AG04449 (cell line): ENCODE measurements at places on chromosomes 4 and X.
A peak's percentile ranks its signal among the peaks of the same experiment; 100 is the strongest.

GRCh38 chr4:86359944-86360478, at the start of gene MAPK10:
Gene MAPK10 (minus strand): TSS chr4:86360053.
- peak; percentile 4 for DNase-seq

GRCh38 chrX:38192007-38192810, 28.5 kb downstream of the SRPX start:
- no peak for DNase-seq

GRCh38 chr4:148813289-148813688, 371.1 kb upstream of the NR3C2 start:
- DNase-seq, result no peak

DNA sequence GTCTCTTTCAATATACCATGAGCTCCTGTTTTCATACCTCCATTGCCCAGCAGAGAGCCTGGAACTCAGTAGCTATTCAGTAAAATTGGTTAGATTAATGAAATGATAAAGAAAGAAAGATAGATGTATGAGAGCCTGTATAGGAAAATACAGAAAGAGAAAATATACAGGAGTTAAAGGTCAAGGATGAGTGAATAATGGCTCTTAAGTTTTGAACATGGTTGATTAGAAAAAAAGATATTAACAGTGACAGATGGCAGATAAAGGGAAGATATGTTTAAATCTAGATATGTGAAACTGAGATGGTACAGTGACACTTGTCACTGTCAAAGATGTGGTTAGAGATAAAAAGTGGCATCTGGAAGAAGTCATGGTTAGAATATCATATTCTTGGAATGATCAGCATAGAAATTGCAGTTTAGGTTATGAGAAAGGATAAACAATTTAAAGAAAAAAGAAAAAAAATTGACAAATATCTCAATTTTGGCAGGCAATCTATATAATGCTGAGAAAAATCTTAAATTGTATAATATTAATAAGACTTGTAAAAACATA, 179.2 kb downstream of the TBCK start:
- DNase-seq, result no peak

DNA sequence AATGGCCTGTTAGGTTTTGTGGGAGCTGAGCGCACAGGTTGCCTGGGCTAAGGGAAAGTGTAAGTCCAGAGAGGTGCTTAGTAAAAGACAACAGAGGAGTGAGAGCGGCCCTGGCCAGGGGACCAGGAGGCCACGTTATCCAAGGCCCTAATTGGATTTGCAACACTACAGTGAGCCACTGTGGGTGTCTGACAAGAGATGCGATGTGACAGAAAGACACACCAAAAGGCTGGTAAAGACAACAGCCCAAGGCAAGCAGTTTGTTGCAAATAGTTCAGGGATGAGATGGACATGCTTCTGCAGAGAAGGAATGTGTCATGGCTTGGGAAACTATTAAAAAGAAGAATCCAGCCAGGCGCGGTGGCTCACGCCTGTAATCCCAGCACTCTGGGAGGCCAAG, 162.7 kb upstream of the KIT start:
- no peak for DNase-seq

DNA sequence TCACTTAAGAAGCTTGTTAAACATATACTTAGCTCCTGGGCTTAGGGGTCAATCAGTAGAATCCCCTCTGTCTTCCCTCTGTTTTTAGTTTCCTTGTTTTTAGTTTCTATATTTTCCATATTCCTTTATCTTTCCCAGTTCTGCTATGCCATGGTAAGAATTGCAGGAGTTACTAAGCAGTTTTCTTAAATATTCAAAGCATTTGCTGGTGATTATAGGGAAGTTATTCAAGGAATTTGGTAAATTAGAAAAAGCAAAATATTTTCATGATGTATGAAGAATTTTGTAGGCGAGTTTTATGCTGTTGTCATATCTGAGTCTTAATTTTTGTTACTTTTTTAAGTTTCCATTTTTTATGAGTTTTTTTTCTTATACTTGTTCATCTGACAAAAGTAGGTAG, 91.6 kb upstream of the NUDT6 start:
- DNase-seq, result no peak

DNA sequence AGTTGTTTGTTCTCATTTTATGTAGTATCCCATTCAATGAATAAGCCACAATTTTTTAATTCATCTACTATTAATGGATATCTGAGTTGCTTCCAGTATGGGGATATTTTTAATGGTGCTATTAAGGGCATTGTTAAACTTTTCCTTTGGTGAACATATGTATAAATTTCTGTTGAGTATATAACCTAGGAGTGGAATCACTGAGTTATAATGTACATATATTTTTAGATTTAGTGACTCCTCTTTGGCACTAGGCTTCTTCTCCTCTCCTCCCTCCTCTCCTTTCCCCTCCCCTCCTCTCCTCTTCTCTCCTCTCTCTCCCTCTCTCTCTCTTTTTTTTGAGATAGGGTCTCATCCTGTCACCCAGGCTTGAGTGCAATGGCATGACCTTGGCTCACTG, 26.4 kb downstream of the RBM47 start:
- DNase-seq, result no peak

- DNase-seq, result no peak
Observed at GRCh38 chr4:138452826-138453225, 210.7 kb upstream of the SLC7A11 start.

DNA sequence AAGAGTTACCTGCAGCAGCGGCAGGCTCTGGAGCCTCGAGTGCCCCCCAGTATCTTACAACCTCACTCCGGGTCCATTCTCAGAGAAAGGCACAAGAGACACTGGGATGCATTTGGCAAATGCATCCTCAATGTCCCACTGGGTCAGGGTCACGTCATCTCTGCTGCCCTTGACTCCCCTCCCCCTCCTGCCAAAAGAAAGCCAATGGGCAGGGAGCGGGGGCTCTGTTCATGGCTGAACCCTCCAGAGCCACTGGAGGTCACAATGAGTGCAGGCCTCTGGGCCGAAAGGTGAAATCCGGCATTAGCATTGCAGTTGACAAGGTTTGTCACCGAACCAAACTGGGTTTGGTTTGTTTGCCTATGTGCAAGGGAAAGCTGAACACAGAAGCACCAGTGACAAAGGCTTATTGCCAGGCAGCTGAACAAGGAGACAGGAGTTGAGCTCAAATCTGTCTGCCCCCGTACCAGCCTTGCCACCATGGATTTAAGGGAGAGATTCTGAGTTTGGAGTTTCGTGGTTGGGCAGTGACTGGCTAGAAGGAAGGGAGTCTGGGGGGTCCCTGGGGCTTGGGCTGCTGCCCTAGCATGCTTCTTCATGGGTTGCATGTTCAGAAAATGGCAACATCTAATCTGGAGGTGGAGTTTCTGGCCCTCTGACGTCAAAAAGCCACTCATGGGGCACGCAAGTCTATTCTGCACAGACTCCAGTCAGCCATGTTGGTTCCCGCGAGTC, 64.3 kb downstream of the HTRA3 start:
- DNase-seq, result no peak

GRCh38 chr4:4578981-4579380, 37.1 kb upstream of the STX18 start:
- no peak for DNase-seq

DNA sequence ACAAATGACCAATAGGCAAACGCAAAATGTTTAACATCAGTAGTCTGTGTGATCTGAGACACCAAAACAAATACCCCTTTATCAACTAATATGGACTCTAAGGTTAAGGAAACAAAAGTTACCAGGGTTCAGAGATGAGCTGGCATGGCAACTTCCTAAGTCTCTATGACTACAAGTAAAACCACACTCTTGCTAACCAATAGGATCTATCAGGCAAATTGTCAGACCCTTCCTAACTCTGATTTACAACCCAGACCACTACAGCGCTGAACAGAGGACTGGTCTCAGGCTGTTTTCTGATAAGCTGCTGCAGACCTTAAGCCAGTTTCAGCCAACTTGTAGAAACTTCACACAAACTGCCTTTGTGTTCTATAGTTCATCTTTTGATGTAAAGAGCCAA, 608.0 kb downstream of the TLL1 start:
- no peak for DNase-seq

DNA sequence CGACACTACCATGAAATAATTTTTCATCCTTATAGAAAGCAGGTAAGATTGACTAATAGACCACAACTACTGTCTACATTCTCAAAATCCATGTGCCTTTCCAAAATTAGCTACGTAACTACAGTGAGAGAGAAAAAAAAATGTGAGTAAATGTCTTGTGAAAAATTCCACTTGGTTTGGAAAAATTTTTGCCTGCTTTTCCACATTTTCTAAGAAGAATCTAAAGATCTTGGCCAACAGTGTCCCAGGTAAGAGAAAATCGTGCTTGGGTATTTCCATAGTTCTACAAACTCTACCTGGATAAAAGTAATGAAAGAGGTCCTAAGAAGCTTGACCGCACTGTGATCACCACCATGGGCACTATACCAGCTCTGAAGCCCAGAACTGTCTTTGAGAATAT, 1.4 kb upstream of the CLCN3 start:
- DNase-seq, result no peak

- DNase-seq, result no peak
Observed at GRCh38 chrX:65241059-65241721, 264.9 kb upstream of the ZC4H2 start.

DNA sequence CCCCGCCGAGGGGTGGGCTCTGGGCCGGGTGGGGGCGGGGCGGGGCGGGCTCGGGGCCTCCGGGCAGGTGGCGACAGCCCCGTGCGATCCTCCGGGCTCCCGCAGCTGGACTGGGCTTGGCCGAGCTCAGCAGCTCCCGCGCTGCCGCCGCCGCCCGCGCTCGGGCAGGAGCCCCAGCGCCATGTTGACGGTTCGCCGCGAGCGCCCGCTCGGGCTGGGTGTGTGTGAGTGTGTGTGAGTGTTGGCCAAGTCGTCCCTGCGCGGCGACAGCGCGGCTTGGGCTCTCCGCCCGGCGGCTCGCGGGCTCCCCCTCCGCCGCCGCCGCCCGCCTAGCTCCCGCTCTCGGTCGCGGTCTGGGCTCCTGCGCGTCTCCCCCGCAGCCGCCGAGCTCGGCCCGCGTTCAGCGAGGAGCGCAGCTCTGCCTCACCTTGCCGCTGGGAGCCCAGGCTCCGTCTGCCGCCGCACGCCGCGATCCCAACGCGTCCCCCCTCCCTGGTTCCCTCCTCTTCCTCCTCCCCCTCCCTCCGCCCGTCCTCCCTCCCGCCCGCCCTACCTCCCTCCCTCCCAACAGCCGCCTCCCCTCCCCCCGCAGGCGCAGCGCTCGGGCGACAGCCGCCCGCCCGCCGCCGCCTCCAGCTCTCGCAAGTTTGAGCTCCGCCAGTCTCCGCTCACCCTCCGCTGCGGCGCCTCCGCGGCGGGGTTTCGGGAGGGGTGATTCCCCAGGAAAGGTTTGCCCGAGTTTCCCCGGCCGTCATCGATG, at the start of gene BCOR:
BCOR (minus strand) TSS at position 455 of the 760 bp plus-strand sequence. CDS start 20,029 bp downstream, outside the sequence.
- no peak for DNase-seq
